Lower leg skin (tissue), 4 donors: ENCODE measurements at places on chromosomes 16 and 17. TPM values are rescaled to one million over a fixed set of nuclear protein-coding genes. Genes with fewer than 3 reads are reported as not detected.

The CCDC200 gene
- total RNA-seq, result not detected

DNA sequence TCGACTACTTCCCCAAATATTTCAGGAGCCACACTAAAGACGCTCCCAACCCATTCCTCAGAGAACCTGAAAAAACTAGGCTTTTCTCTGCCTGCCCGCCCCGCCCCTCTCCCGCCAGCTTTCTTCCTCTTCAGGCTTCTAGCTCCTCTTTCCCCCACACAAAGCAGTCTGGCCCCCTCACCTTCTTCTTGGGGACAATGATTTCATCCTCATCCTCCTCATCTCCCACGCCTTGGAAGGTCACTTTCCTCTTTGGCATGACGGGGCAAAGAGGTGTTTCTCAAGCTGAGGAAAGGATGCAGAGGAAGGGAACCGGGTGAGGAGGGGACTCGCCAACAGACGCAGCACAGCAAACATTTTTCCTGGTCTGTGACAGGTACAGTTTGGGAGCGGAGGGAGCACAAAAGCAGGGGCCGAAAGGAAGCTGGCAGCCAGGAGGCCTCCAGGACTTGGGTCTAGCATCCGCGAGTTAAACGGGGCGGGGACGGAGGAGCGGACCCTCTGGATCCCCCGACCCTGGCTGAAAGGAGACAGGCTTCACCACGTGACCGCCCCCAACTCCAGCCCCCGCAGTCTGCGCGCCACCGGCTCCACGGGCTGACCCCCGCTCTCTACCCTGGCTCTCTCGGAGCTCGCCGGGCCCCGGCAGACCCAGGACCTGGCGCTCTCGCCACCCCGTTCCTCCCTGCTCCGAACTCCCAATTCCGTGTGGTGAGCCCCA is 525 bp downstream of the CD2BP2 start:
- no peak for DNase-seq

GRCh38 chr16:4266372-4266771 is 6.5 kb downstream of the TFAP4 start:
- no peak for DNase-seq

The XYLT2 gene
- total RNA-seq, result 41.3 TPM

The CHP2 gene
- total RNA-seq, result 176 TPM

GRCh38 chr16:54397190-54397835 is 110.7 kb upstream of the IRX3 start:
- DNase-seq, result no peak

DNA sequence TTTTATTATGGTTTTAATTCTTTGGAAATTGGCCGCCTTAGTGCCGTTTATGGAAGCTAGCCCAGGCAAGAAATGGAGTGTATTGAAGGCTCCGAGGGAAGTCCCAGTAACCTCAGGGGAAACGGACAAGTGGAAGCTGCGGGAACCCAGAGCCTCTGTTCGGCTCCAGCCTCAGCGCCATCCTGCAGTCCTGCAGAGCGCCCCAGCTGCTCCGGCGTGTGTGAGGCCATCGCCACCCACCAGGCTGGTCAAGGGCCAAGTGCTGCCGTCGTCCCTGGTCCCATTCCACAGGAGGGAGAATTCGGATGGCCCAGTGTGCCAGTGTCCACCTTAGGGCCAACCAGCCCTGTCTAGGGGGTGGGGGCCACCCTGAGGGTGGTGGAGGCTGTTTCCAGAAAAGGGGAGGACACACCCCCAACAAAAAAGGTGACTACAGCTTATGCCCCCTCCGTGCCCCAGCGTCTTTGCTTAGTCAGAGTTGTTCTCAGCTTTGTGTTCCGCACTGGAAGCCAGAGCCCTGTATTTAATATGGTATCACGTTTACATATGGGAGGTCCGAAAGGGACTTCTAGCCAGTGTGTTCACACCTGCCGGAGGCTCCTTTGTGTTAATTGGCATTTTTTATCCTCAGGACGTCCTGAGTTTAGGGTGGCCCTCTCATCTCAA is 13.0 kb downstream of the MGRN1 start:
- no peak for DNase-seq

The MSL1 gene
- total RNA-seq, result 88.3 TPM

The FBXW10 gene
- not detected for total RNA-seq

The ABCC3 gene
- total RNA-seq, result 26.5 TPM

DNA sequence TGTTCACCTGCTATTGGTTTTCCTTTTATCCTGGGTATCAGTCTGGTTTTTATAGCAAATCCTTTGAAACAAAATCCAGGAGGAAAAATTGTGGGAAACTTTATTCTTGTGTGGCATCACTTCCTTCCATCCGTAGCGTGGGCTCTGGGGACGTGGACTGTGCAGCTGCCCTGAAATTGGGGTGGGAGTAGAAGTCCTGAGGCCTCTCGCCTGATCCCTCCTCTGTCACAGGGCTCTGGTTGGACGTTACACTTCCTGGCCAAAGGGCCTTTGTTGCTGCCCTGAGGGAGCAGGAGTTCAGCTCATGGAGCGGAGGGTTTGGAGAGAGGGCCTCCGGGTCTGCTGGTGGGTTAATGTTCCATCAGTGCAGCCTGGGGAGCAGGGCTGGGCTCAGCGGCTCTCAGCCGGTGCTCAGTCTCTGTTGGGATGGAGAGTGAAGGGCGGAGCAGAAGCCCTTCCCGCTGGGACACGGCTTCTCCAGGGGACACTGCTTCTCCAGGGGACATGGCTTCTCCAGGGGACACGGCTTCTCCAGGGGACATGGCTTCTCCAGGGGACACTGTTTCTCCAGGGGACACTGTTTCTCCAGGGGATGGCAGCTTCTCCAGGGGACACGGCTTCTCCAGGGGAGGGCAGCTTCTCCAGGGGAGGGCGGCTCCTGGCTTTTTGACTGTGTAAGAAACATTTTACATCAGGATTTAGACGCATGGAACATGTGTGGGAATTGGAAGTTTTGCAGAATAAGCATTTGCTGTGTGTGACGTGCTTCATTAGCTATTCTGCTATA is 15.2 kb upstream of the RPL13 start:
- no peak for DNase-seq

- no peak for DNase-seq
Measured at GRCh38 chr16:27747946-27748345, 198.0 kb downstream of the KATNIP start.

DNA sequence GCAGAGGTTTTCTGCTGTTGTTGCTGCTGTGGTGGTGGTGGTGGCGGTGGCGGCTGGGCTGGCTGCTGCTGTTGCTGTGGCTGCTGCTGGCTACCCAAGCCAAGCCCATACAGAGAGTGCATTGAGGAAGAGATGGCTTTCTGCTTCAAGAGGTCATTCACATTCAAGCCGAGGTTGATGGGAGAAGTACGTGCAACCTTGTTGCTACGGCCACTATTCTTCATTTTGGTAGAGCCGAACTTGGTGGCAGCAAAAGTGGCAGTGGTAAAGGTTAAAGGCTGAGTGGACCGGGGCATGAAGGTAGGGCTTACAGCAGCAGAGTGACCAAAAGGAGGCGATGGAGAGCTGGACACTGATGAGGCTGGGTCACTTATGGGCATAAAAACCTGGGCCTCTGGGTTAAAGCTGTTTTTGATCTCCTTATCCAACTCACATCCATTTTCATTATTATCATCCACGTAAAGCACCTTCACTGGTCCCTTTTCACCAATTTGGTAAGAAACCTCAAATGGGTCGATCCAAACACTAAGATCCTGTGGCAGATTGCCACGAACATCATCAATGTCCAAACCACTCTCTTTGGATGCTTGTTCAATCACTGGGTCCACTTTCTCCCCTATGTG is 2.8 kb downstream of the TOB1 start:
- DNase-seq, result no peak

GRCh38 chr16:14315683-14316320 is 244.7 kb downstream of the MRTFB start:
- DNase-seq, result no peak
